Fibroblast of the aortic adventitia (primary cell): ENCODE measurements at places on chromosomes 12 and 14.
A peak's percentile ranks its signal among the peaks of the same experiment; 100 is the strongest.

GRCh38 chr14:93862265-93862664 lies 64.9 kb upstream of the FAM181A start:
- no peak for DNase-seq

DNA sequence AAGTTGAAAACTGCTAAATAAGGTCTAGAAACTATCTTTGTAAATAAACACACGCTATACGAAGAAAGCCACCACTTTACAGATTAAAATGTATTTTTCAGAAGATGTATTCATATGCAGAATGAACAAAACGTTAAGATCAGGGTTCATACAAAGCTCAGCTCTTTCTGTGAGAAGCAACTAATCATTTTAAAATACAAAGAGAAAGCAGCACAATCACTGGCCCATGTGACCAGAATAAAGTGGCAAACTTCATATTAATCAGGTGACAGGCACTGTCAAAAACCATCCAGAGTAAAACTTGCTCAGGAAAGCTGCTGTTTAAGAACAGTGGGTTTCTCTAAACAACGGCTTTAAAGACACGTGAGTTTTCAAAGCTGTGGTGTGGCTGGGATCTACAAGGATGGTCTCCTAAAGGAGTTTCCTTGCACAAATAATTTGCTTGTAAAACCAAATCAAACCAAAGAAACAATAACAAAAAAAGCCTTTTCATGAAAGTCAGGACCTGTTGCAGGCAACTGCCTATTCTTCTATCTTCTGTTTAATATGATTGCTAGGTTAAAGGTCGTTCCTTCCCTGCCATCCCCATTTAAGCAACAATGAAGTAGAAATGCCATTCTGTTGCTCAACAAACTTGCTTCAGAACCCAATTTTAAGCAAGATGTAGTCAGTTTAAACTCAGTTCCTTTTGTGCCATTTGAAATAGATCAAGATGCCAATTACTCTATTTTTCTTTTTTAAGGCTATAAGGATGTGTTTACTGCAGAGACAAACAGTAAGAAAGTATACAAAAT lies 22.3 kb downstream of the SEL1L start:
- DNase-seq, result no peak

DNA sequence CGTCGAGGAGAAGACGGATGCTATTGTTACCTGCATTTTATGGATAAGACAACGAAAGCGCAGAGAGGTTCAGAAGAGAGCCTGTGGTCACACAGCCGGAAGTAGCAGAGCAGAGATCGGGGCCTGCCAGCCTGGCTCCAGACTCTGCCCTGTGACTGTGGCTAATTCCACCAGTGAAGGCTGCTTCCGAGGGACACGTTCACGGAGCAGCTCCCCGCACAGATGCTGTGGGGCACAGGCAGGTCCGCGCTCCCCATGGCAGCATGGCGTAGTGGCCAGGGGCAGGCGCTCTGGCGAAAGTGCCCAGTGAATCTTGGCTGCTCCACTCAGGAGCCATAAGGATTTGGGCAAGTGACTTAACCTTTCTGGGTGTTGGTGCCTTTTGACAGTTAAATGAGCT lies 9.8 kb downstream of the RIMBP2 start:
- DNase-seq, result no peak

DNA sequence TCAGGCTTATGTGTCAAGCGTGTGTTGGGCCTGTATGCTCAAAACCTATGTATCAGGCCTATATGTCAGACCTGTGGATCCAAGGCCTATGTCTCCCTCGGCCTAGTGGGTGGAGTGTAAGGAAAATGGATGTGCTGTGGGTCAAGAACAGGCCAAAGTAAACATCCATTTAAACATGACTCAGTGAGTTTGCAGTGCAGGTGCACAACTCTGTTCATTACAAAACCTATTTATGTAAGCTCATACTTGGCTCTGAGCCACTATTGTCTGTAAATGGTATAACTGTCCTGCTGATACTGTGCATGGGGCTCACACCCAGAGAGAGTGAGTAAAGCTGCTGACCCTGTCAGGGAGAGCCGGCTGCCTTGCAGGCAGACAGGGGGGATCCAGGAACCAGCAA lies 249.7 kb upstream of the AVPR1A start:
- DNase-seq, result peak; percentile 35

- peak; percentile 7 for DNase-seq
These were observed 185.3 kb upstream of the BCL2L14 start for GRCh38 chr12:11885261-11886038.

GRCh38 chr12:71947645-71948105 lies 9.0 kb downstream of the TPH2 start:
- DNase-seq, result no peak

DNA sequence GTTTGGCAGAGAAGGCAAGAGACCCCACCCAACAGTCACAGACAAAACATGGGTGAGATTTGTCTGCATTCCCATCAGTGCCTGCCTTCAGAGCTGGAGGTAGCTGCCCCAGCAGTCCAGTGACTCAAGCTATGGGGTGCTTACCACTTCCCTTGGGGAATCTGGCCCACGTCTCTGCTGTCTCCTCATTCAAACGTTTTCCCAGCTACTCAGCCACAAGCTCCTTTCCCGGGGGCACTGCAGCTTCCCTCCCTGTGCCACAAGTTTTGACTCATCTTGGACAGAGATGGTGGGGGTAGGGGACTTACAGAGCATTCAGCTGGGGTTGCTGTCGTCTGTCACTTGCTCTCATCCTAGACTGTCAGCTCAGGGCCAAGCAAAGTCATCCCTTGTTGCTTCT lies 66.6 kb downstream of the FBXL14 start:
- peak; percentile 55 for DNase-seq

- no peak for DNase-seq
These were observed 200.9 kb upstream of the CAND1 start for GRCh38 chr12:67068204-67068731.

GRCh38 chr12:108806346-108806745 lies 51.0 kb downstream of the SSH1 start:
- no peak for DNase-seq

DNA sequence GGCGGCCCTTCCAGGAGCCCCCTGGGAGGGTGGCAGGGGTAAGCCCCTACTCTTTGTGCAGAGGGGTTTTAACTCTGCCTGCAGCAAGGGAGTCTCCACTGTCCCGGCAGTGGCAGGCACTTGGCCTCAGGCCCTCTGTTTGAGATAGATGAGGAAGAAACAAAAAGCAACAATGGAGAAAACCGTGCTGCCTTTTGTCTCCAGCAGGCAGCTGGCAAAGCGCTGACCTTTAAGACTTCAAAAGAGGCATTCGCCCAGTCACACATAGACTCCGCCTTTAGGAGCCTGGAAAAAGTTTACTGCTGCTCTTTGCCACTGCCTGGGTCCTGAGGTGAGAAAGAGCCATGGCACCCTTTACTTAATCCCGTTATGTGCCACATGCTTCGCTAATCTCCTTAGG lies 158.2 kb upstream of the NTF3 start:
- DNase-seq, result no peak

DNA sequence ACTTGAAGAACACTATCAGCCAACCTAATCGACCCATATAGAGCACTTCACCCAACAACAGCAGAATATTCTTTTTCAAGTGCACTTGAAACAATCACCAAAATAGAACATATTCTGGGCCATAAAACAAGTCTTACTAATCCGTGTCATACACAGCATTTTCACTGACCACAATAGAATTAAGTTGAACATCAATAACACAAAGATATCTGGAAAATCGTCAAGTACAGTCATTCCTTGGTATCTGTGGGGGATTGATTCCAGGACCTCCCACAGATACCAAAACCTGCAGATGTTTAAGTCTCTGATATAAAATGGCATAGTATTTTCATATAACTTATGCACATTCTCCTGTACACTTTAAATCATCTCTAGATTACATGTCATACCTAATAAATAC lies 295.7 kb downstream of the BCL11B start:
- DNase-seq, result no peak

DNA sequence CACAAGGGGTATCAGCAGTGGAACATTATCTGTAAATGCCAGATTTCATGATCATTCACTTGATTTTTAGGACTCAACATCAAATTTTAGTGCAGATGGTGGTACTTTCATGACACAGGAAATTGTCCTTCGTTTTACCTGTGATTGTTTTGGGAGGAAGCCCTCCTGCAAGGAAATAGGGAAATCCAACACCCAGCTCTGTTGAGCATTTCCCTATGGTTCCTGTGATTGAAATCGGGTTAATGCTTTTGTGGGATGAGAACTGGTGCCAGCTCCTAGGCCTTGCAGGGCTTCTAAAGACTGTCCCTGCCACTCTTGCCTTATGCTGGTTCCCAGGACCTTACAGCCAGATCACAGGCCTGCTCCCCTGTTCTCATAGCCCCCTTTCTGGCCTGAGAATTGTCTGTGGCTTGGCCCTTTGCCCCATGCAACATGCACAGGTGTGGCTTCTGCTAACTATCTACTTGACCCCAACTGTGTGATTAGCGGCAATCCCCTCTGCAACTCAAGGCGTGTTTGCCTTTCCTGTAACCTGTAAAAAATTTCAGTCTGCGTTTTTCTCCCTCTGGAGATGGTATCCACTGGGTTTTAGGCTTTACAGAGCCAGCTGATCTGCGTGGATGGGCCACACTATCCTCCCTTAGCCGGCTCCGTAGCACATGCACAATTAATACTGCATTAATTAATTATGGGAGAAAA lies 112.5 kb downstream of the ETV6 start:
- DNase-seq, result no peak

GRCh38 chr12:26696048-26696612 lies 136.9 kb downstream of the ITPR2 start:
- DNase-seq, result no peak

DNA sequence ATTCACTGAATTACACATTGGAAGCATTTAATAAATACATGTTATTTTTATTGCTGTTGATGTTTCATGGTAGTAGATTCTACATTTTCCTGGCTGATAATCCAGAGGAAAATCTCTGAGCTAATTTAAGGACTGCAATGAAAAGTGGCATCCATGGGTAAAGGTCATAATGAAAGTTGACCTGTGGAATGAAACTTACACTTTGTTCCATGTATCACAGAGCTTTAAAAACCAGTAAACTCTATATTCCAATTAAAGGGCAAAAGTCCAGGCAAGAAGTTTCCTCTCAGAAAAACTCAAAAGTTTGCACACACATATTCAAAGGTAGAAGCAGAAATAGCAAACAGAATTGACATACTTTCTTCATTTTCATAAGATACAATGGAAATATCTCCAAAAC lies 44.8 kb upstream of the MYF6 start:
- no peak for DNase-seq

DNA sequence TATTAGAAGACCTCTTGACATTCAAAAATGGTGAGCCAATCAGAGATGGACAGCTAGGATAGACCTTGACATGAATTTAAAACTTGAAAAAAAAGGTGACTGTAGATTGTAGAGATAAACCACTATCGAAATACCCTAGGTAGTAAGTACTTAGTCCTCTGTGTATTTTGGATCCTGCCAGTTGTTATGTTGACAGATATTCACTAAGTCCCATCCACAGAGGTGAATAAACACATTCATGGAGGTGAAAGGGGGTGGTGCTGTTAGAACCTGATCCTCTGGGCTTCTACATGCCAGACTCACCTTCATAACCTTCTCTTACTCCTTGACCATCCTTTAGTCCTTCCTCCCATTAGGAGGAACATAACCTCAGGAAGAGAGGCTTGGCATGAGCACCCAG lies 72.3 kb downstream of the OTX2 start:
- no peak for DNase-seq

DNA sequence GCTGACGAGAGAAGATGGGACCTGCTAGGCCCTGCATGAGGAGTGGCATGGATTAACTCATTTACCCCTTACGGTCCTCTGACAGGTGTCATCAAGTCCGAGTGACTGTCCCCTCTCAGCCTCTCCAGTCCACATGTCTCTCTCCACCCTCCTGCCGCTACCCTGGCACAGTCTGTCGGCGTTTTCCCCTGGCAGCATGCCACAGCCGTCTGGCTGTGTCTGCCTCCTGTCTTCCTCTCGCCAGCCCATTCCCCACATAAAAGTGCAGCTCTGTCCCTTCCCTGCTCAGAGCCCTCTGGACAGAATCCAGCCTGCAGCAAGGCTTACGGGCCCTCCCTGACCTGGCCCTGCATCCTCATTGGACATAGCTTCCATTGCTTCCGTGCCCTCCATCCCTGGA lies 45.6 kb downstream of the UBE3B start:
- DNase-seq, result no peak

DNA sequence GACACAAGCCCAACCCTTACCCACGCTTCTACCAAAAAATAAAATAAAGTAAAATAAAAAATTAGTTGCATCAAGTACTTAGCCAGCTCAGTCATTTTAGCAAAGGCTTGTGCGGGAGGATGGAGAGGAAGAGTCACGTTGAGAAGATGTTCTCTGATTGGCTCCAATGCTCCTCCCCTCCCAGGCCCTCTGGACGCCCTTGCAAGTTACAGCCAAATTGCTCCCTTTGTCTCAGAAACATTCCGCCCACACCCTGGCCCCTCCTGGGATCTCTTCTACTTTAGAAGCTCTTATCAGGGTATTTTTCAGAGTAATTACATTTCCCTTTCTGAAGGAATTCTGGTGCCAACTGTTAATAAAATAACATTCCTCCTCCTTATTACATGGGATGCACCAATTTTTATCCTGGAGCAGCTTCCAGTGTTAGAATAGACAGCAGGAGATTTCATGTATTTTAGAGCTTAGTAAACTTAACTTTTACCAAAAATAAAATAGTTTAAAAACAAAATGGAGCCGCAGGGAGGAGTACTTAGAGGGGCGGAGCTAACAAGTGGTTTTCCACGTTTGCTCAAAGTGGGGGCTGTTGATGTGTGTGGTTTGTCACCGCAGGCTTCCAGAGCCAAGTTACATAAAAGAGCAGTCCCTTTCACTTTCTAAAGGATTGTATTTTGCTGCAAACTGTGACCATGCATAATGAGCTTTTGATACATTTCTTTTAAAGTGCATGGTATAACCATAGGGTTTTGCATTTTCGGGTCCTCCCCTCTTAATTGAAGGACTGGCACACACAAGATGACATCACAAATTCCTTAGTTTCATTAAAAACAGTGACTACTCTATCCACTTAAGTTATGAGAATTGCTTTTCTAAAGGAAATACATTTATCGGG lies 71.7 kb upstream of the RAP1B start:
- peak; percentile 90 for DNase-seq

GRCh38 chr12:99981639-99982190 lies 3.0 kb downstream of the ANKS1B start:
- no peak for DNase-seq

GRCh38 chr12:71442567-71442931 lies 3.0 kb downstream of the LGR5 start:
- DNase-seq, result no peak

DNA sequence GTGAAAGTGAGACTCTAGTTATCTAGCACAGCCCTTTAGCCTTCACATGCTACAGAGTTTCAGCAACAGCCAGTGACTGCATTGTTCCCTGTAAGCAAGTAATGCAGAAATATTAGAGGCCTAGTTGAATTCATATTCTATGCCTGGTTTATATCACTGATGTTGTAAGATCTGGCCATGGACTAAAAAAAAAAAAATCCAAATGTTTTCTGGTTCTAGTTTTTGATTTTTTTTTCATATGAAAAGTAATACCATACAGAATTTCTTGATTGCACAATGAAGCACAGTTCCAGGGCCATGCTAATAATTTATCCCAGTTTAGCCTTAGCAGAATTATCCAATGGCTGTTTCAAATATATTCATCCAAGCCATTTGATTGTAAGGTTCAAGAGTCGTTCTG lies 341.5 kb upstream of the DDHD1 start:
- DNase-seq, result peak; percentile 52

- DNase-seq, result peak; percentile 46
These were observed 17.7 kb downstream of the SYNE3 start for GRCh38 chr14:95498622-95499353.

GRCh38 chr12:31752450-31752849 lies 23.6 kb upstream of the AMN1 start:
- no peak for DNase-seq
